Cardiac septum (tissue), 1 donor: ENCODE measurements at places on chromosomes 12 and 14. TPM values are rescaled to one million over a fixed set of nuclear protein-coding genes. Genes with fewer than 3 reads are reported as not detected.

Gene BDKRB2
- total RNA-seq, result 0.57 TPM

GRCh38 chr12:106953352-106954250, 2.1 kb upstream of the TMEM263 start:
- no peak for DNase-seq

Gene FBLN5
- total RNA-seq, result 31.8 TPM

GRCh38 chr12:22312336-22312735, 22.2 kb downstream of the ST8SIA1 start:
- no peak for DNase-seq

DNA sequence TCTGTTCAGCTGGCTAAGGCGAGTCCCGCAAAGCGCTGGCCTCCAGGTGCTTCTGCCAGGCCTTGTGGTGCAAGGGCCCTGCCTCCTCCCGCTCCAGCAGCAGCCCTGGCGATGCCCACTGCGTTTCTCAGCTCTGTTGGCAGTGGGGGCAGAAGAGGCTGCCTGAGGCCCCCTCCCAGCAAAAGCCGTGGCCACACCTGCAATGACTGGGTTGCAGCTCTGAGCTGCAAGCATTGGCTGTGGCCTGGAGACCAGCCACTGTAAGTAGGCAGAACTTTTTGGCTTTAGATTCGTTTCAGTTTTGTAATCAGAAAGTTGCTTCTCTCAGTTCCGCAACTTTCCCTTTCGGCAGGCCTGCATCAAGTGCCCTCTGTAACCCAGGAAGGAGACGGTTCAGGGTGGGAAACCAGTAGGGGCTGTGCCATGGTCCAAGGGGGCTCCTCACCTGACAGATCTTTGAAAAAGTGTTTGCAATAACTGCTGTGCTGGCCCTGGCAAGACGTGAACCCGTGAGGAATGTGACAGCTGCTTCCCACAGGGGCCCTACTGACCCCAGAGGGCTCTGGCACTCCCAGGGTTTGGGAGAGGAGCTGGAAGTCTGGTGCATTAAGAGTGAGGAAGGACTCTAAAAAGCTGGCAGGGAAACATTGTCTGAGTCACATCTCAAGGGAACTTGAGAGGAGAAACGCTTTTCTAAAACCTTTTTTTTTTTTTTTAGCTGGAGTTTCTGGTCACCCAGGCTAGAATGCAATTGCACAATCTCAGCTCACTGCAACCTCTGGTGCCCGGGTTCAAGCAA, 54.5 kb upstream of the MAX start:
- DNase-seq, result no peak

Gene RPL10L
- total RNA-seq, result not detected

Gene ACOT2
- 98.7 TPM for total RNA-seq

DNA sequence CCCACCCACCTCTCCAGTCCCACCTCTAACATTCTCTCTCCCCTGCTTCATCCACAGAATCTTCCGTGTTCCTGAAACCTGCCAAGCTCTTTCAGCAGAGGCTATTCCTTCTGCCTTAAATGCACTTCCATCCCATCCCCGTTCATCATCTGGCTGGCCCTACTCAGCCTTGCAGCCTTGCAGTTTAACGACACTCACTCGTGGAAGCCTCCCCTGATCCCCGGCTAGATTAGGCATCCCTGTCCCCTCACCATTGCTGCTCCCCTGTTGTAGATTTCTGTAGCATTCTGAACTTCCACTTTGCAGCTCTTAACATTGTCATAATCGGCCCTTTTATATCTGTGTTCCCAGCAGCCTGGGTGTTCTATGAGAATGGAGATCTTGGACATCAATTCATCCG, 280.5 kb upstream of the NOS1 start:
- DNase-seq, result no peak

DNA sequence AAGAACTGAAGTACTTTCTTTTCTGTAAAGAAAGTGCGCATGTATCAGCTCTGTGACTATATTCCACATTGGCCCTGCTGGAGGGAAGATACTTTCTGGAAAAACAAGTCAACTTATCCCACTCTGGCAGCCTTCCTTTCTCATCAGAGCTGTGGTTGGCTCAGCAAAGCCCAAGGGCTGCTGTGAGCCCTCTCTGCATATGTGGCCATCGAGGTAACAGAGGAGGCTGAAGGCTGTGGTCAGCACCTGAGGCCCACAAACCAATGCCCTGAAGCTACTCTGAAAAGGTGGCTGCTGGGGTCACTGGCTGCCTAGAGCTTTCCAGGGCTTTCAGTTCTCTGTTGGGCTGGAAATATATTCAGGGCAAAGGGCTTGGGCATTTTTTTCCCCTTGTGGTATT, 70.8 kb upstream of the IGF1 start:
- DNase-seq, result no peak
